ENCODE measurements at places on chromosomes 6 and 20.

- no peak for DNase-seq
Observed at GRCh38 chr20:23583526-23583925, 15.2 kb upstream of the CST9L start.

GRCh38 chr6:108837236-108837971 lies 10.8 kb upstream of the ARMC2 start:
- DNase-seq, result no peak

DNA sequence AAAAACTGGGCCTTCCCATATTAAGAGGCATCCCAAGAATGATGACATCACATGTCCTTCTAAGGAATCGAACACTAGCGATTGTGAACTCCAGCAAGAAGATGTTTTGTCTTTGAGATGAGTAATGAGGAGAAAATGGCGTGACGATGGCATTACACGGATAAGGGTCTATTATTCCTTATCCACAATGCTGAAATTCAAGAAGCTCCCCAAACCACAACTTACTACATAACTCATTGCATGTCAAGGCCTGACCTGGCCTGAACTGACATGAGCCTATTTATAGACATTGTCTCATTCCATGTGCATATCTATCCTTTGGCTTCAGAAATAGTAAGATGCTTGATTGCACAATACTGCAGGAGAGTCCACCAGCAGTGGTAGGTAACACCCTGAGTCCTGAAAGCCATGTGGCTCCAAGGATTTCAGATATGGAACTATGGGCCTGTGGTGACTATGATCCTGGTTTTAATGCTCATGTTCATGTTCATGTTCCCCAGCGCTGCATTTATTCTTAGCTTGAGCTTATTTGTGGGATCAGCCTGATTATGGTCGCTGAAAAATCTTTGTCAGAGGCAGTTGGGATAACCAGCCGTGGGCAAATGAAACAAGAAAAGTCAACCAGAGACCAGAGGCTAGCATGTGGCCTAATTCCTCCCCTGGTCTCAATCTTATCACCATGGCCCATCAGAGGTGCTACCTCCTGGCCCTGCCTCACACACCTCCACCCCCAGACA lies 183.2 kb upstream of the JARID2 start:
- peak; percentile 91 for DNase-seq

DNA sequence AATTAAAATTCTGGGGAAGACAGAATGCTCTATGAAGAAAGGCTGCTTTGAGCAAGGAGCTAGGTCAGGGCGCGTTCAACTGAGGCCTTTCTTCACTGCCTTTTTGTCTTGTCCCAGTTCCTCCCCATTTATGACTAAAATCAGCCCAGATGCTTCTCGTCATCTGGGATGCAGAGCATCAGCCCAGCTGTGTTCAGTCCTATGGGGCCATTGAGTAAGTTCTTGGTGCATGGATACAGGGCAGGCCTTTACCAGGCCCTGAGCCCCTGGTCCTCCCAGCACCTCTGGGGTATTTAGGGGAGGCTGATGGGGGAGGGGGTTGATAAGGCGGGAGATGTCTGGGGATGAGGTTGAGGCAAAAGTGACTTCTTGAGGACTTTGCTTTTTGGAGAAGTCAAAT lies 55.7 kb downstream of the PTPN1 start:
- no peak for DNase-seq

DNA sequence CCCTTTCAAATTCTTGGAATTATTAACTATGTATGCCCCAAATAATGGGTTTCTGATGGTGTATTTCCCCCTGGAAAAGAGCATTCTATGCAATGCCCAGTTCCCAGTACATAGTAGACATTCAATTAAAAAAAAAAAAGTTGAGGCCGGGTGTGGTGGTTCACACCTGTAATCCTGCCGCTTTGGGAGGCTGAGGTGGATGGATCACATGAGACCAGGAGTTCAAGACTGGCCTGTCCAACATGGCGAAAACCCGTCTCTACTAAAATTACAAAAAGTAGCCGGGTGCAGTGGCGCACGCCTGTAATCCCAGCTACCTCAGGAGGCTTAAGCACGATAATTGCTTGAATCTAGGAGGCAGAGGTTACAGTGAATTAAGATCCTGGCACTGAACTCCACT lies 83.3 kb upstream of the ZNF217 start:
- DNase-seq, result no peak

DNA sequence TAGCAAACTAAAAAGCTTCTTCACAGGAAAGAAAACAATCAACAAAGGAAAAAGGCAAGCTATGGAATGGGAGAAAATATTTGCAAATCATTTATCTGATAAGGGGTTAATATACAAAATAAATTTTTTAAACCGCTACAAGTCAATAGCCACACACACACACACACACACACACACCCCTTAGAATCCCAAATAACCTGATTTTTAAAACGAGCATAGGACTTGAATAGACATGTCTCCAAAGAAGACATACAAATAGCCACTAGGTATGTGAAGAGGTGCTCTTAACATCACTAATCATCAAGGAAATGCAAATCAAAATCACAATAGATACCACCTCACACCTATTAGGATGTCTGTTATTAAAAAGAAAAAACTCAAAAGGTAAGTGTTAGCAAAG lies 187.7 kb downstream of the TRIM27 start:
- DNase-seq, result no peak

DNA sequence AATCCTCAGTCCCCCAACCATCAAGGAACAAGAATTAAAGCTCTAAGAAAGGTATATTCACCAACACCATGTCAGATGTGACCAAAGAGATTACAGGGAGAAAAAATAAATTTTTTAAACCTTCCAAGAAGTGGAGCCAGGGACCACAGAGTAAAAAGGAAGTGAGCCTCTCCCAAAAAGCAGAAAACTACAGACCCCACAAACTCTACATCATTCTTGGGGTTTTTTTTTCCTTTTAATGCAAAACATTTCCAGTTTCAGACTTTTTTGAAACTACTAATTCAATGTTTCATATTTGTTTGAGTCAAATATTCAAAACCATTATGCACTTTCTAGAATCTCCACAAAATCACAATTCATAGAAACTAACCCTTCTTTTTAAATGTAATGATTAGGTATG lies 6.8 kb upstream of the IL17F start:
- DNase-seq, result no peak

DNA sequence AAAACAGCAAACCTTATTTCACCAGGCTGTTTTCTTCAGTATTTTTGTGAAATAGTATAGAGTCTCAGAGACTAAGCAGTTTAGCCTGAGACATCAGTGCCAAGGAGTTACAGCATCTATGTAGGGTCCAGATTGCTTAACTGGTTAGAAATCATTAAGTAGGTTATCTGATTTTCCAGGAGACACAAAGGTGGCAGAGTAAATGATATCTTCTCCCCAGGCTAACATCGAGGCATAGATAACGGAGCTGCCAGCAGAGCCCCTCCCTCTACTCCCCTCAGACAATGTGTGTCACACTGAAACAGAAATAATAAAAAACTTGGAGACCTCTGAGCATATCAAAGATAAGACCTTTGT lies 473.0 kb upstream of the CITED2 start:
- no peak for DNase-seq

- DNase-seq, result no peak
Observed at GRCh38 chr6:109027964-109028363, 66.7 kb downstream of the SESN1 start.

- DNase-seq, result peak; percentile 13
Observed at GRCh38 chr6:130500693-130501092, 134.9 kb downstream of the TMEM200A start.

GRCh38 chr6:106379951-106380350 lies 19.4 kb downstream of the CRYBG1 start:
- no peak for DNase-seq

GRCh38 chr20:50295762-50296449 lies 105.3 kb downstream of the CEBPB start:
- no peak for DNase-seq
